ENCODE measurements at places on chromosomes 1 and 21.

- no peak for DNase-seq
Observed at GRCh38 chr1:223724376-223724775, 12.0 kb downstream of the CAPN2 start.

DNA sequence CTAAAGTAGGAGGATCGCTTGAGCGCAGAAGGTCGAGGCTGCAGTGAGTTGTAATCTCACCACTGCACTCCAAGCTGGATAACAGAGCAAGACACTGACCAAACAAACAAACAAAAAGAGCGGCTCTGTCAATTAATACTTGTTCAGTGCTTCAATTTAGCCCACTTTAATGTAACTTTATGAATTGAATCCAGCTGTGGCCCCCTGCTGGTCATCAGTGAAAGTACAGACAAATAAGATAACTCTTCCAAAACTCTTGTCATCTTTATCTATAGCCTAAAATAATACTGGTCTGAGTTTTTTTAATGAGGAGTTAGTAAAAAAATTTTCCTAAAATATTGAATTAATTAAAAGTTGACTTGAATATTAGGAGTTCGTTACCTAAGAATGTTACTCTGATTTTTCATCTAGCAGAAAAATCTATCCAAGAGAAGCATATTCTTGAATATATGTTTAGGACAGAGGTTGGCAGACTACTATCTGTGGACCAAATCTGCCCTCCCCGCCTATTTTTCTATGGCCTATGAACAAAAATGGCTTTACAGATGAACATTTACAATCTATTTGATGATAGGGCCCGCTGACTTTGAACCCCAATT lies 26.1 kb downstream of the ATP5PF start:
- peak; percentile 0 for DNase-seq

DNA sequence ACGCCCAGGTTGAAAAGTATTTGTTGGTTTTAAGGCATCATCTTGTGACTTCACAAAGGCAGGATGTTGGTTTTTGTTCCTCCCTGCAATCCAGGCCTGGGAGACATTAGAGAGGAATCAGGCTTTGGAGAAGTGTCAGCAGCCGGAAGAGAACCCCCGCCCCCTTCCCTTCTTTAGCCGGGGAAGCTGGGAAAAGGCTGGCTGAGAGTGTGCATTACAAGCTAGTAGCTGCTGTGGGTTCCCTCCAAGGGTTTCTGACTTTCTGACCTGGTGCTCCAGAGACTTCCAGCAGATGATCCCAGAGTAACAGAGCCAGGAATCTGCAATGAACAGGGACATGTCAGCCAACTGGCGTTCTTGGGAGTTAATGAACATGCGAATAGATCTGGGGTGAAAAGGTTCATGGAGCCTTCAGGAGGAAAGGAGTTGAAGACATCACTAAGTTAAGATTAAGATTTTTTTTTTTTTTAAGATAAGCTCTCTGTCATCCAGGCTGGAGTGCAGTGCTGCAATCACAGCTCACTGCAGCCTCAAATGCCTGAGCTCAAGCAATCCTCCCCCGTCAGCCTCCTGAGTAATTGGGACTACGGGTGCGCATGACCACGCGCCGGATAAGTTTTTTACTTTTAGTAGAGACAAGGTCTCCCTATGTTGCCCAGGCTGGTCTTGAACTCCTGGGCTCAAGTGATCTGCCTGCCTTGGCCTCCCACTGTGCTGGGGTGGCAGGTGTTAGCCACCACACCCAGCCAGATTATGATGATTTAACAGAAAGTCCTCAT lies 7.5 kb downstream of the DISP3 start:
- DNase-seq, result no peak

- DNase-seq, result no peak
Observed at GRCh38 chr1:6461538-6462411, 4.2 kb downstream of the TNFRSF25 start.

DNA sequence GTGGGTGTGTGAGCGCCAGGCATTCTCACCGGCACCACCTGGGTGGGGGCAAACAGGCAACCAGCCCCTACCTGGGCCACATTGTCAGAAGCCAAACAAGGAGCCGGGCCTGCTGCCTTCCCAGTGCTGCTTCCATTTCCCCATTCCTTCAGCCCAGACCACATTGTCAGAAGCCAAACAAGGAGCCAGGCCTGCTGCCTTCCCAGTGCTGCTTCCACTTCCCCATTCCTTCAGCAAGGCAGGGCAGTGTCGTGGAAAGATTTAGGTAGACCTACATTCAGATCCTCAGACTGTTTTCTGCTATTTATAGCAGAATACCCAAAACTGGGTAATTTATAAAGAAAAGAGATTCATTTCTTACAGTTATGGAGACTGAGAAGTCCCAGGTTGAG lies 47.0 kb upstream of the EFHD2 start:
- no peak for DNase-seq

GRCh38 chr1:75922698-75923097 lies 9.5 kb downstream of the ASB17 start:
- DNase-seq, result no peak

GRCh38 chr1:230634384-230634783 lies 7.9 kb upstream of the COG2 start:
- no peak for DNase-seq

DNA sequence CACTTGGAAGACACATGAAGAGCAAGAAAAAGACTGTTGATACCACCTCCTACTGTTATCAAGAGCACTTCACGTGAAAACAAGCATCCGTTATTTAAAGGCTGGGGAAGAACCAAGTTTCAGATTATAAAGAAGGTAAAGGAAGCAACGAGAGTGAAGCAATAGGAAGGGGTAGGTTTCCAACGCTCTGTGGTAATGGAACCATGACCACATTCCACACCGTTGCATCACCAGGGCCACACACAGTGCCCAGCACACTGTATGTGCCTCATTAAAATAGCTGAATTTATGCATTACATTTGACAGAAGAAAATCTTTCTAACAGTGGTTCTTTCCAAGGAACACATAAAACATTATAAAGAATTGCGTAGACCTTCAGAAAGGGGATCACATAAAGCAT lies 435.8 kb downstream of the MRPL39 start:
- DNase-seq, result no peak

DNA sequence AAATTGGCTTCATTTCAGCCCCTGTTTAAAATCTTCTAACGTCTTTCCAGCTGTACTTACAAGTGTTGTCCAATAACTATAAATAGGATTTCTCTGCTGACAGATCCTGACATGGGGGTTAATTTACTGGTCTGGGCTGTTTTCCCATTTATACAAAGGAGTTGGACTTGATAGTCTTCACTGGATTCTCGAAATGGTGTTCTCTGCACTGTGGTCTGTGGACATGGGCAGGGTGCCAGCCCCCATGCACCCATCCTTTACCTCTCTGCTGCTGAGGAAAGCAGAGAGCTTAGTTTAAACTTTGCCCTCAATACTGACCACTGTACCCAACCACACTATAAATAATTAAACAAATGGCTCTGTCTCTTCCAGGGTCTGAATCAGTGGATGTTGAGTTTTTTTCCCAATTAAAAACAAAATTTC lies 5.2 kb downstream of the DIO1 start:
- DNase-seq, result no peak

GRCh38 chr1:95281781-95282517 lies 47.9 kb downstream of the RWDD3 start:
- no peak for DNase-seq

Data from NCI-H774 (cell line).